ENCODE measurements at places on chromosomes 16 and 17. TPM values are rescaled to one million over a fixed set of nuclear protein-coding genes. Genes with fewer than 3 reads are reported as not detected.
A peak's percentile ranks its signal among the peaks of the same experiment; 100 is the strongest.

The GEMIN4 gene
- total RNA-seq, result 28.9 TPM

The ITGA2B gene
- 0.67 TPM for total RNA-seq

The CCL14 gene
- not detected for total RNA-seq

The ALOX12B gene
- 0.94 TPM for total RNA-seq

- no peaks in the 10 kb centered on the region for H3K27me3 ChIP-seq
- no peak for DNase-seq
- H3K4me3 ChIP-seq, result no peak overlapping the region
- no peaks in the 10 kb centered on the region for H3K36me3 ChIP-seq
- no peak overlapping the region for H3K27ac ChIP-seq
Observed at GRCh38 chr16:19168371-19169081, 486 bp downstream of the SYT17 start.

DNA sequence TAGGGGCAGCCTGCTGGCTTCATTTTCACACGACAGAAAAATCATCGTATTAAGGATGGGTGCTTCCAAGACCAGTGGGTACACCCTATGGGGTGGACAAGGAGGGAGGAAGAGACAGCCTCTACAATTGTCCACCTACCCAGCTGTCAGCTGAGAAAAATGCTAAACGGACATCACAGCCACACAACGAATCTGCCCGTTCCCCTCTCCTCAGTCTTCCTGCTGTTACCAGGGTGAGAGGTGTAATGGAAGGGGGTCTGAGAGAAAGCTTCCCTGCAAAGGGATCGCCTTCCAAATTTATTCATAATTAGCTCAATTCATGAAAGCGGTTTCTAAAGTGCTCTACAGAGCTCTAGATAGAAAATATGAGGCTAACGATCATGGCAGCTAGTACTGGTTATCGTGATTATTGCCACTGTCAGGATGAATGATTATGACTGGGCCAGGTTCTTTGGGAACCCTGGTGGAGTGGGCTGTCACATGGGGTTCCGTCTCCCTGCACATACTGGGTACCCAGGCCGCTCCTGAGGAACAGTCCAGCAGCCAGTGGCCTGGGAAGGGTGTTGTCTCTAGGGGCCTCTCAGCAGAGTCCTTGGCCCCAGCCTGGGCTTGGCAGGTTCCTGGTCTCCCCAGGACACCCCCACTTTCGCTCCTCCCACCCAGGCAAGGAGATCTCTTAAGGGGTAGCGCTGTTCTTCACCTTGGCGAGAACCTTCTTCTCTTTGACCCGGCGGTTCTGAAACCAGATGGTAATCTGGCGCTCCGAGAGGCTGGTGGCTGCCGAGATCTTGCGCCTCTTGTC, 2.2 kb downstream of the HOXB13 start:
- DNase-seq, result no peak
- H3K4me1 ChIP-seq, result peaks cover 27% of the 10 kb centered on the region
- H3K27ac ChIP-seq, result no peak overlapping the region
- no peaks in the 10 kb centered on the region for H3K36me3 ChIP-seq
- H3K4me3 ChIP-seq, result no peak overlapping the region
- peaks cover 91% of the 10 kb centered on the region for H3K27me3 ChIP-seq

GRCh38 chr17:15273141-15273793, 8.1 kb upstream of the PMP22 start:
- H3K27me3 ChIP-seq, result no peaks in the 10 kb centered on the region
- H3K27ac ChIP-seq, result no peak overlapping the region
- H3K4me3 ChIP-seq, result no peak overlapping the region
- no peaks in the 10 kb centered on the region for H3K36me3 ChIP-seq
- H3K4me1 ChIP-seq, result no peaks in the 10 kb centered on the region

GRCh38 chr16:75821117-75821516, 94.8 kb upstream of the CPHXL start:
- no peaks in the 10 kb centered on the region for H3K4me1 ChIP-seq
- H3K27ac ChIP-seq, result no peak overlapping the region
- no peak for DNase-seq
- H3K4me3 ChIP-seq, result no peak overlapping the region

- H3K4me1 ChIP-seq, result no peaks in the 10 kb centered on the region
- no peak overlapping the region for H3K4me3 ChIP-seq
- peak overlapping the region; percentile 34 for H3K27ac ChIP-seq
- DNase-seq, result peak; percentile 31
- no peaks in the 10 kb centered on the region for H3K36me3 ChIP-seq
Observed at GRCh38 chr16:4529085-4530060, 9.2 kb downstream of the CDIP1 start.

GRCh38 chr17:6048486-6048885, 21.7 kb upstream of the WSCD1 start:
- H3K27me3 ChIP-seq, result no peaks in the 10 kb centered on the region
- no peaks in the 10 kb centered on the region for H3K4me1 ChIP-seq
- no peak for DNase-seq
- H3K27ac ChIP-seq, result no peak overlapping the region
- H3K36me3 ChIP-seq, result no peaks in the 10 kb centered on the region

- no peaks in the 10 kb centered on the region for H3K27me3 ChIP-seq
- peaks cover 13% of the 10 kb centered on the region for H3K4me1 ChIP-seq
- no peak for DNase-seq
- H3K4me3 ChIP-seq, result no peak overlapping the region
- no peak overlapping the region for H3K27ac ChIP-seq
Observed at GRCh38 chr17:60173304-60173819, 23.6 kb downstream of the CA4 start.

DNA sequence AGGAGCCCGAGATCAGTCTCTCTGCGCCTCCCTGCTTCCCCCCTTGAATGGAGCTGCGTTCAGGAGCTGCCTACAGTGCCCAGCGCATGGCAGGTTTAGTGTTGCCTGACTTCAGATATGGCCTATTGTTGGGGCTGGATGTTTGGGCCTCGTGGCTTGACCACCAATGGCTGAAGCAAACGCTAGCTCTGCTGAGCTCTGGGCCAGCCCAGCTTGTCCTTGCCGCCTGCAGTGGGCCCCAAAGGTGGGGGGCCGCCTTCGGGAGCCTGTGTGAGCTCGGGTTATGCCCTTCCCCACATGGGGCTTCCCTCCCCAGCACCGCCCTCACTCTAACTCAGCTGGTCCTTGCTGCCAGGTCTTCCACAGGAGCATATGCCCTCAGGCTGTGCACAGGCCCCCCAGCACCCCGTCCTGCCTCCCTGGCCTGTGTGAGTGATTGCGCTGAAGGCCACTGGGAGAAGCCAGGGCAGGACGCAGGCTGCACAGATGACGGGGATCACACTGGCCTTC, 2.0 kb upstream of the METTL26 start:
- H3K4me1 ChIP-seq, result peaks cover 21% of the 10 kb centered on the region
- no peak overlapping the region for H3K4me3 ChIP-seq
- no peak for DNase-seq

DNA sequence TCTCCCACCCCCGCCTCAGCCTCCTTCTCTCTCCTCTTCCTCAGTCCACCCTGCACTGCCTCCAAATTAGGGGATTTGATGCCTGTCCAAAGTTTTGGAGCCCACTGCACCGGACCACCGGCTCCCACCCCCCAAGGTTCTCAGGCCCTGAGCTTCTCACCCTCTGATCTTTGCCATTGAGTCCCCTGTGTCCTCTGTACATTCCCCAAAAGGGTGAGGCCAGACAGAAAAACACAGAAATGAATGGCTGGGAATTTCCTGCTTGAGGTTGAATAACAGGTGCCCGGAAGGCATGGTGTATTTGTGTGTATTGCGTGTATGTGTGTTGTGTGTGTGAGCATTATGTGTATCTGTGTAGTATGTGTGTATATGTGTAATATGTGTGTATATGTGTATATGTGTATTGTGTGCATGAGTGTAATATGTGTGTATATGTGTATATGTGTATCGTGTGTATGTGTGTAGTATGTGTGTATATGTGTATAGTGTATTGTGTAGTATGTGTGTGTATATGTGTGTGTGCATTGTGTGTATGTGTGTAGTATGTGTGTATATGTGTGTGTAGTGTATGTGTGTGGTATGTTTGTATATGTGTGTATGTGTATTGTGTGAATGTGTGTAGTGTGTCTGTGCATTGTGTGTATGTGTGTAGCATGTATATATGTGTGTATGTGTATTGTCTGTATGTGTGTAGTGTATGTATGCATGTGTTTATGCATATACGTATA, 16.0 kb upstream of the CCL17 start:
- H3K36me3 ChIP-seq, result no peaks in the 10 kb centered on the region
- H3K4me1 ChIP-seq, result no peaks in the 10 kb centered on the region
- no peak for DNase-seq
- H3K27ac ChIP-seq, result no peak overlapping the region
- H3K27me3 ChIP-seq, result no peaks in the 10 kb centered on the region

DNA sequence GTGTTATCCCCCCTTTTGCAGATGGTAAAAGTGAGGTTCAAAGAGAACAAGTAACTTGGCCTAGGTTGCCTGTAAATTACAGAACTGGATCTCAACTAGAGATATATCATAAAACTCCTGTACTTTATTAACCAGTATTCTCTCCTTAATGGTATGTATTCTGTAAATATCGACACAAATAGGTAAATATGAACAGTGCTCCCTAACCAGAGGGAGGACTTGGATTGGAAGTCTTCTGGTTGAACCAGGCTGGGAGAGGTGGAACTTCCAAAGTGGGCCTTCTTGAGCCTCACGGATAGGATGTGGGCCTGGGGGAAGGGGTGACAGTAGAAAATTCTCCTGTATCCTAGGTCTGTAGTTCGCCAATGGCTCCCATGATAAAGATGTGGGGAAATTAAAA, 7.7 kb downstream of the STAT5A start:
- no peak overlapping the region for H3K27ac ChIP-seq
- no peak for DNase-seq
- H3K4me3 ChIP-seq, result no peak overlapping the region
- no peaks in the 10 kb centered on the region for H3K27me3 ChIP-seq
- peaks cover 7% of the 10 kb centered on the region for H3K36me3 ChIP-seq
- H3K4me1 ChIP-seq, result no peaks in the 10 kb centered on the region

DNA sequence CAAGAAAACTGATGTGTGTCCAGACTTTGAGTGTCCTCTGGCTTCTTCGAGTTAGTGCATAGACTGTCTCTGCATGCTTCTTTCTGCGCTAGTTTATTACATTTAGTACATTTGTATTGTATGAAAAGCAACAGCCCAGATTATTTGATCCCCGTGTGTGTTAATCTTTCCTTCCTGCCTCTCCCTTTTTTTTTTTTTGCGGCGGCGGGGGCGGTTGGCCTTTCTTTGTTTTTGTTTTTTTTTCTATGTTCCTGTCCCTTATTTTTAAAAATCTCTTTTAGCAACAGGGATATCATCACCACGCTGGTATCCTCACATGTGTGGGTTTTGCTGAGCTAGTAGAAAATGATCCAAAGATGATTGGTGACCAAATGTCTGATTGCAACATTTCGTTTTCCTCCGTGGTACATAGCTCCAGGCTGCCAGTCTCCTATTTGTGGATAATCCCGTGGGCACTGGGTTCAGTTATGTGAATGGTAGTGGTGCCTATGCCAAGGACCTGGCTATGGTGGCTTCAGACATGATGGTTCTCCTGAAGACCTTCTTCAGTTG, 9.4 kb downstream of the SCPEP1 start:
- H3K4me1 ChIP-seq, result no peaks in the 10 kb centered on the region
- H3K27ac ChIP-seq, result no peak overlapping the region
- no peak overlapping the region for H3K4me3 ChIP-seq
- H3K27me3 ChIP-seq, result no peaks in the 10 kb centered on the region

- H3K36me3 ChIP-seq, result peaks cover 3% of the 10 kb centered on the region
- peaks cover 8% of the 10 kb centered on the region for H3K4me1 ChIP-seq
- peak; percentile 51 for DNase-seq
- peak overlapping the region; percentile 75 for H3K4me3 ChIP-seq
- no peaks in the 10 kb centered on the region for H3K27me3 ChIP-seq
Observed at GRCh38 chr17:43368740-43369506, 29.9 kb upstream of the ARL4D start.

GRCh38 chr17:47883589-47884426, 12.2 kb upstream of the SP2 start:
- DNase-seq, result no peak
- H3K27ac ChIP-seq, result no peak overlapping the region
- H3K4me3 ChIP-seq, result no peak overlapping the region
- no peaks in the 10 kb centered on the region for H3K36me3 ChIP-seq
- H3K27me3 ChIP-seq, result no peaks in the 10 kb centered on the region
- no peaks in the 10 kb centered on the region for H3K4me1 ChIP-seq

DNA sequence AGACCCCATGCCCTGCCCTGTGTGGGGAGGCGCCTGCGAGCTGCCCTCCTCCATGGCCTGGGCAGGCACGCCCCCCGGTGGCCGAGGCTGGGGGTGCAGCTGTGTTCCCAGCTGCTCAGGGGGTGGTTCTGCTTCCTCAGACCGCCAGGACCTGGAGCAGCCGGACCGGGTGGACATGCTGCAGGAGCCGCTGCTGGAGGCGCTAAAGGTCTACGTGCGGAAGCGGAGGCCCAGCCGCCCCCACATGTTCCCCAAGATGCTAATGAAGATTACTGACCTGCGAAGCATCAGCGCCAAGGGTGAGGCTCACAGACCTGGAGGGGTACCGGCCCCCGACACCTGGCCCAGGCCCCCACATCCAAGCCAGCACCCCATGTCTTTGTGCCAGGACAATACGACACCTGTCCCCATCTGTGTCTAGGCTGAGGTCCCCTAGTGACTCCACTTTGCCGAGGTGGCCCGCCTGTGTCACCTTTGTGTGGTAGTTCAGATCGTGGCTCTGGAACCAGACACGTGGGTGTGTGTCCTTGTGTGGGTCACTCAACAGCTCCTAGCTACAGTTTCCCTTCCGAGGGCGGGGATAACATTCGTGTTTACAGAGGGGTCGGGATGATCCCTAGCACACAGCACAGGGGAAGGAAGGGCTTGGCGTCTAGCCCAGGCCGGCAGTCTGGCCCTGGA, 9.3 kb downstream of the GJD3 start:
- H3K4me1 ChIP-seq, result no peaks in the 10 kb centered on the region
- no peak overlapping the region for H3K4me3 ChIP-seq
- peak; percentile 63 for DNase-seq
- no peak overlapping the region for H3K27ac ChIP-seq

DNA sequence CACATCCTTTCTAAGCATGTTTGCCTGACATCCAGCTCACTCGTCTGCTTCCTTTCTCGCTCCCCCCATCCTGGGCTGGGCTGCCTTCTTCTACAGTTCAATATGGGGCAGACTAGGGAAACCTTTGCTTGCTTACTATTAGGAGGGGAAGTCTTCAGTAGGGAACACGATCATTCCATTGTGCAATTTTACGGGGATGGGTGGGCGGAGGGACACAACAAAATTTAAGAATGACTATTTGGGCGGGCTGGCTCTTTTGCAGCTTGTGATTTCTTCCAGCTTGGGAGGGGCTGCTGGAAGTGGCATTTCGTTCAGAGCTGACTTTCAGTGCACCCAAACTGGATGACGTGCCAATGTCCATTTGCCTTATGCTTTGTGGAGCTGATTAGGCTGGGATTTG, 25.4 kb downstream of the PCTP start:
- H3K4me3 ChIP-seq, result no peak overlapping the region
- H3K27me3 ChIP-seq, result no peaks in the 10 kb centered on the region
- DNase-seq, result no peak
- H3K27ac ChIP-seq, result no peak overlapping the region

DNA sequence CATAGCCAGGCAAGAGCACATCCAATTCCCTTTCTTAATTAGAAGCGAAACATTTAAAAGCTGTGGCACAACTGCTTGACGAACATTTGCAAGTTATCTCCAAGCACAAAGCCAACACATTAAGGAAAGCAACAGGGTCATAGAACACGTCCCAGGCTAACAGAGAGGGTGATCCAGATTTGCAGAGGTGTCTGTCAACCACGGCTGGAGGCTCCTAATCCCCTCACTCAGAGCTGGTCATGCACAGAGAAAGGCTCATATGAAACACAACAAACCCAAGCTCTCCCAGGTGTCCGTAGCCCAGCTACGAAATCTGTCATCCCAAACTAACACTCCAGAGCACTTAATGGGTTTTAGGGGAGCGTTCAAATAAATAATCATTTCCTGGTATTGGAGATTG, 276.1 kb downstream of the SLC39A11 start:
- no peak for DNase-seq
- H3K36me3 ChIP-seq, result no peaks in the 10 kb centered on the region
- no peak overlapping the region for H3K27ac ChIP-seq
- H3K4me3 ChIP-seq, result no peak overlapping the region
- no peaks in the 10 kb centered on the region for H3K4me1 ChIP-seq

Measured in naive thymus-derived CD4-positive, alpha-beta T cell (primary cell).